ENCODE measurements at places on chromosomes 1 and 21.

- DNase-seq = no peak
These were observed 7.3 kb upstream of the FAM167B start for GRCh38 chr1:32239790-32240139.

DNA sequence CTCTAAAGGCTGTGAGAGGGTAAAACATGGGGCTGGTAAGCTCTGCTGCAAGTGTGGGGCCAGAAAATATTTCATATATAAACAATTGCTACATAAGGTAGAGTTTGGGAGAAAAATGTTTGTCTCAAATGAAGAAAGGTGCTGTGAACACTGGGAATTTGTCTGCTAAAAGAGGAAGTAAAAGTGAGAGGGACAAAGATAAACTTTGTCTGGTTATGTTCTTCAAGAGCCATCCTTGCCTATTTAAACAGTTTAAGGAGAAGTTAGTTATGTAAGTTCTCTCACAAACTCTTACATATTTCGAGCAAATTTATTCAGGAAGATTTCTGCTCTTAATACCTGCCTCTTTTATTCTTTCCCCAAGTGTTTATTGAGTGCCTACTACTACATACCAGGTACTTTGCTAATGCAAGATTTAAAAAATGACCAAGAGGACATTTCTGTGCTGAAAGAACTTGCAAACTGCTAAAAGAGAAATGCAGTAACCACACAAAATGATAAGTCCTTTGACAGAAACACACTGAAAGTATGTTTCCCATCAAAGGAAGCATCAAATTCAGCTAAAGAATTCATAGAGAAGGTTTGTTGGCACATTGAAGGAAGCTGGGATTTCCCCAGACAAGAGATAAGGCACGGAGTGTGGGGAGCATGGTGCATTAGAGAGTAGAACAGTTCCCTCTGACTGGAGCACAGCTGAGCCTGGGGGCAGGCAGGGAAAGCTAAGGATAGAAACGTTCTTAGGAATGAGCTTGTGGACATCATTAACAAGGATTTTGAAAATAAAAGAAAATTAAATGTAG is 549.1 kb downstream of the PTBP2 start:
- DNase-seq = no peak

DNA sequence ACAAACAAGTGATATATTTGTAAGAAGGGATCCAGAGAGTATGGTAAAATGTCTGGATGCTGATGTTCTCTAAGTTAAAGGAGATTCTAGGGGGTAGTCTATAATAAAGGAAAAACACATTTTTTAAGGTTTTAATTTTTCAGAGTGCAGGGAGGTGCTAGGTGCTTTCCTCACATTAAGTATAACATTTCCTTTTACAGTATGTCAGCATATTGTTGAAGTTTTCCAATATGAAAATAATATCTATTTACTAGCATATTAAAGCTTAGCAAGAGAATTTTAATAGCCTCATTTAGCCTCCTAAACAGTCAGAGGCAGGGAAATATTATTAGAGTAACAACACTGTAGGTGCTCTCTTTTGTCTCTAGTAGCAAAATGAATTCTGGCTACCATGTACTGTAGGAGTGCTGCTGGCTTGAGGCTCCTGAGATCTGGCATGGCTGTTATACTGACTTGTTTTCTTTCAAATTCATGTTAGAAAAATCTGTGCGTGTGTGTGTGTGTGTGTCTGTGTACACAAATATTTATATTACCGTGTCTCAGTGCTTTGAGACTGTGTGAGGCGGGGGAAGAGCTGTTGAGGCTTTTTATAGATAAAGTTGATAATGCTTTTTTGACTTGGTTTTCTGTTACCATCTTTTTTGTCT is 71.0 kb downstream of the POU2F1 start:
- no peak for DNase-seq

- no peak for DNase-seq
These were observed 81.9 kb upstream of the C1orf174 start for GRCh38 chr1:3981746-3982505.

DNA sequence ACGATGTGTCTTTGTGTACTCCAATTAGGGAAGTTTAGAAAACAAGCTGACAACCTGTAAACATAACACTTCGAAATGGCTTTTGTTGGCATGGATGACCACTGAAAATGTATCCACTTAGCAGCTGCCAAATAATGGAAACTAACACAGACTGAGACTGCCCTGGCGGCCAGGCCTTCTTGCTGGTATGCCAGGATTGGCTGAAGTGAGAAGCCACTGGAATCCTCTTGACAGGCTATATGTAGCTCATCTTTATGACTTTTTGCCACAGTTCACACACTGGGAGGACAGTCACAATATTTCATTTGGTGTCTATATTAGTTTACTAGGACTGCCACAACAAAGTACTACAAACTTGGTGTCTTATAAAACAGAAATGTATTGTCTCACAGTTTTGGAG is 12.9 kb upstream of the CTBS start:
- no peak for DNase-seq

DNA sequence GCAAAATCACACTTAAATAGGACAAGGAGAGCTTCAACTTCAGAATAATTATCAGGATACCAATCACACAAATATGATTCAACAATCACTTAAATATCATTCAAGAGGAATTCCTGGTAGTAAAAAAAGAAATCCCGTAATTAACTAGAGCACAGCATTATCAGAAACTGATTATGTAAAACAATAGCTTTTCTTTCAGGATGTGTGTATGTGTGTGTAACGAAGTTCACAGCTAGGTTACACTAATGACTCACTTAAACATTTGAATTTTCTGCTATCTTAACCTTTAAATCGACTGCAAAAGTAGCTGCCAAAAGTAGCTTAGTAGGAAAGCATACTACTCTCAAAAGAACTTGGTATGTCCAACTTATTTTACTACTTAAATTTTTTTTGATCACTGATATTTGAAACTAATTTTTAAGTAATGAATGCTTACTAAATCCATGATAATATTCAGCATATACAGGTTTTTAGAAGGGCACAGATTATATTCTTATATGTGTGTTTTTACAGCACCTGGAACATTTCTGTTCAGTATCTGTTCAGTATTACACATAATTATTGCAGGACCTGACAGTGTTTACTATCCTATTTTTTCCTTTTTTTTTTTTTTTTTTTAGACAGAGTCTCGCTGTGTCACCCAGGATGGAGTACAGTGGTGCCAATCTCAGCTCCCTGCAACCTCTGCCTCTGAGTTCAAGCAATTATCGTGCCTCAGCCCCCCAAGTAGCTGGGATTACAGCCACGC is 4.2 kb downstream of the RERE start:
- peak; percentile 69 for DNase-seq

GRCh38 chr1:225329041-225329440 is 98.8 kb downstream of the LBR start:
- no peak for DNase-seq

GRCh38 chr1:185991266-185991665 is 257.1 kb downstream of the HMCN1 start:
- no peak for DNase-seq

DNA sequence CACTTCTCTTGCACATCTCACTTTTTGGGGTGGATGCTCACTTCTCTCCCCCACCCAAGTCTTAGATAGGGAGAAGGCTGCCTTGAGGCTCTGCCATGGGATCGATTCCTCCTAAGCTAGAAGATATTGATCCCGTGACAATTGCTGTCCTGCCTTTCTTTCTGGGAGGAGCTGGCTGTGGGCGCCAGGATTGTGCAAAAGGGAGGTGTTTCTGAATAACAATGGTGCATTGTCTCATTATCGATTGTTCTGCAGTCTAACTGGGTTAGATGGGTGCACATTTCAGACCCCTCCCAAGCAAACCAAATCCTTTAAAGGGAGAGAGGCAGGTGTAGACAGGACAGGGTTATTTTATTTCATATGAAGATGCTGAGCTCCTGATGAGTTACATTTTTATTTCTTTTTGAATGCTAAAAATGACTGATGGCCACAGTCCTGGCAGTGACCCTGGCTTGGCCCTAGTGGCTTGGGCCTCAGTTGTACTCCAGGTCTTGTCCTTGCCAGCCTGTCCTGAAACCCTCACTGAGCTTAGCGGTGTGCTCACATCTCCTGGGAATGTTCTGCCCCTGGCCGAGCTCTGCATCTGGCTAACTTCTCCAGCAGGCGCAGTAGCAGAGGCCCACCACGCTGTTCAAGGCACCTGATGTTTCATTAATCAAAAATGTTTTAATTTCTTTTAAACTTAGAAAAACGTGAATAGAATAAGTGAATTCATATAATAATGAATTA is 99.0 kb upstream of the KAZN start:
- DNase-seq = no peak

DNA sequence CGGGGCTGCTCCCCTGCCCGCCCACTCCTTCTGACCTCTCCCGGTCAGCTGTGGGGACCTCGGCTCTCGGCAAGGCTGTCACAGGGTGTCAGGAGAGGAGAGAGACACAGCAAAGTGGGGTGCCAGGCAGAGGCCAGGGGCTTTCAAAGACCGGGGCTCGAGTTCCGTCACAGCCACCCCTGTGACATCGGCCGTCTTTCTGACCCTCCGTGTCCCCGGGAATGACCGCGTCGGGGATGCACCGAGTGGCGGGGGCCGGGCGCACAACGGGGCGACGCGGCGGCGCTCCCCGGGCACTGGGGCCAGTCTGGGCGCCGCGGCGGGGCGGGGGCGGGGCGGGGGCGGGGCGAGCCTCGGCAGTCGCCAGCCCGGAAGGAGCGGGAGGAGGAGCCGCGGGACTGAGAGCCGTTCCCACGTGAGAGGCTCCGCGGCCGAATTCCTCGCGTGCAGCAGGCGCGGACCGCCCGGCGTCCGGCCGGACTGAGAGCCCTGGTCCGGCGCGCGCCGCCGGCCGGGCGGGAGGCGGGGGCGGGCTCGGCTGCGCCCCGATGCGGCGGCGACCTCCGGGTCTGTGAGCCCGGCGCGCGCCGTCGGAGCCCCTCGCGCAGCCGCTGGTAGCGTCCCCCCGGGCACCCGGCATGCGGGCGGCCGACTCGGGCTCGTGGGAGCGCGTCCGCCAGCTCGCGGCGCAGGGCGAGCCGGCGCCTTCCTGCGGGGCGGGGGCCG is 229.7 kb upstream of the TMEM51 start:
- DNase-seq = no peak

DNA sequence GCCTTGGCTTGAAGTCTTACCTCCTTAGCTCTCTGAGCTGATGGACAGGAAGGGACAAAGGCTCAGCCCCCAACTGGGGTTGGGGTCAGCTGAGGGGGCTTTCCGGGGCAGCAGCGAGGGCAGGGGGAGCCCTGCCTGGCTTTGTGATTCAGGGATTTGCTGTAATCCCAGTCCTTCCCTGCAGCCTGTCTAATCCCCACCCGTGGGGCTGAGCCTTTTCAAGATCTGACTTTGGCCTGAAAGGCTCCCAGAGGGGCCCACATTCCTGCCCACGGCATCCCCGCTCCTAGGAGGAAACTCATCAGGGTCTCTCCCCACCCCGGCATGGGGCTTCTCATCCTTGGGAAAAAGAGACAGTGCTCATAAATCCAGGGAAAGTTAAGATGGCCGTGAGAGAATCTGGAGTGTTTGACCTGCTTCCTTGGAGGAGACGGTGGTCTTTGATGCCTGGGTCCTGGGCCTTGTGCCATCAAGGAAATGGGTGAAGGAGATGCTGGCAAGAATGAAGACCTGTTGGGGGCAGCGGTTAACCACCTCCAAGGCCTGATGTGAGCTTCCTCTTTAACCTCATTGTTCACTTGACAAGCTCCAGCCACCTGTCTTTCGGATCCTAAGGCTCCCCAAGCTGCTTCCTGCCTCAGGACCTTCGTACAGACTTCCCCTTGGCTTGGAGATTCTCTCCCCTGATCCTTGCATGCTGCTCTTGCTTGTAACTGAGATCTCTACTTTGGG is 83.1 kb upstream of the WNT4 start:
- DNase-seq = no peak

GRCh38 chr1:218464871-218465270 is 119.7 kb downstream of the TGFB2 start:
- no peak for DNase-seq

DNA sequence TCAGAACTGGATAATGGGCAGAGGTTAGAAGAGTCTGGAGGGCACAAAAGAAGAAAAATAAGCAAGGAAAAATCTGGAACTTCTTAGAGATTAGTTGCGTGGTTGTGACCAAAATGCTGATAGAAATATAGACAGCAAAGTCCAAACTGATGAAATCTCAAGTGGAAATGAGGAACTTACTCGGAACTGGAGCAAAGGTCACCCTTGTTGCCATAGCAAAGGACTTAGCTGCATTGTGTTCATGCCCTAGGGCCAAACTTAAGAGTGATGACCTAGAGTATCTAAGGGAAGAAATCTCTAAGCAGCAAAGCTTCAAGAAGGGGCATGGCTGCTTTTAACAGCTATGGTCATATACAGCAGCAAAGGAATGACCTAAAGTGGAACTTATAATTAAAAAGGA is 180.0 kb downstream of the TTLL7 start:
- DNase-seq = no peak

- no peak for DNase-seq
These were observed 2.6 kb upstream of the RORC start for GRCh38 chr1:151834239-151834638.

Measured in retinal pigment epithelial cell (primary cell).